ENCODE measurements at places on chromosomes 12 and 14.

DNA sequence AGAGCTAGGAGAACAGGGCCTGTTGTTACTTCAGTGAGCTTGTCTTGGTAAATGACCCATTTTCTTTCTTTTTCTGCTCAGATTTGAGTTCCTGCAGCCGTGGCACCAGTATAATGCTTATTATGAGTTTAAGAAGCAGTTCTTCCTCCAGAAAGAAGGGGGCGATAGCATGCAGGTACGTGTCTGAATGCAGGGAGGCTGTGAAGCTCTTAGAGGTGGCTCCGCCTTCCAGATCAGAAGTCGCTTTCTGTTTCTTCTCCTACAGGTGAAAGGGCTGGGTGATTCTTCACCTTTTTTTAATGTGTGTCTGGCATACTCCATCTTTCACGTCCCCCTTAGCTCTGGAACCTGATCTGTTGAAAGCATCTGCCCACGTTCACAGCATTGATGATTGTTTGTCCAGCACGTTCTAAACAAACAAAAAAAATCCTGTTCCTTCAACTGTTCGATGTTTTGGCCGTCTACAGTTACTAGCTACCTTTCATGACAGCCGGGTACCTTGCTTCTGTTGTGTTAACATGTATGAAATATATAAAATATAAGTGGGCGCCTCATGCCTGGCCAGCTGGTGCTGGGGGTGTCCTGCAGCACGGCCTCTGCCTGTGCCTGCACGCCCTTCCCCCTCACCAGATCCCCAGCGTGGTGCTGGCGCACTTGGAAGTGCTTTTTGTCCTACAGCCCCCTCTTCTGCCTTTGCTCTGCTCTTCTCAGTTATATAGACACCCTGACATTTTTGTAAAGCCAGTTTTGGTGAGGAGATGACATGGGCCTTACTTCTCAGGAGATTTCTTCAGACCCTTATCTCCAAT is 44.6 kb downstream of the SFSWAP start:
- no peak for DNase-seq

DNA sequence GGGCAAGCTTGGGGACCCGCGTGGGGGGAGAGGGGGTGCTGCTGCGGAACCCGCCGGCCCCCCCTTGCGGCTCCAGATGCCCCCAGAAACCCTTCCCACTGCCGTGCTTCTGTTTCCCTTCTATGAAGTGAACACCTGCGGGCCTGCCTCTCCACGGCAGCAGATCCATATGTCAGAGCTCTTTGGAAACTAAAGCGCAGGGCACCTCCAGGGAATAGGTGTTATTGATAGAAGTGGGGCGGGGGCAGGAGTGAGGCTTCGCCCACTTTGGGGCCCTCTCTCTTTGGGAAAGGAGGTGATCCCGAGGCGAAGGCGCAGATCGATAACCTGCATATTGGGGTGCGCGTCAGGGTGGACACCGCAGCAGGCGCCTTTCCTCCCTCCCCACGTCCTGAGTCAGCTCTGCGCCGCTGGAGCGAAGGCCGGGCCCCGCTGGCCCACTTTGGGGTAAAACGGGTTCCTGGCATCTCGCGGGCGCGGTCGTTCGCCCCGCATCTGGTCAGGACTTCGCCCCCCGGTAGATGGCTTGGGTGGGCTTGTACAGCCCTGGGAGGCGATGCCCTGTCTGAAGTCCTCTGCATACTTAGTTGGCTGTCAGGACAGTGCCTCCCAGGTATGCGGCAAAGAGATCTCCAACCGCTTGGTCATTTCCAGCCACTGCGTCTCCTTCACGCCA is 524 bp downstream of the KMT5A start:
- DNase-seq: no peak

DNA sequence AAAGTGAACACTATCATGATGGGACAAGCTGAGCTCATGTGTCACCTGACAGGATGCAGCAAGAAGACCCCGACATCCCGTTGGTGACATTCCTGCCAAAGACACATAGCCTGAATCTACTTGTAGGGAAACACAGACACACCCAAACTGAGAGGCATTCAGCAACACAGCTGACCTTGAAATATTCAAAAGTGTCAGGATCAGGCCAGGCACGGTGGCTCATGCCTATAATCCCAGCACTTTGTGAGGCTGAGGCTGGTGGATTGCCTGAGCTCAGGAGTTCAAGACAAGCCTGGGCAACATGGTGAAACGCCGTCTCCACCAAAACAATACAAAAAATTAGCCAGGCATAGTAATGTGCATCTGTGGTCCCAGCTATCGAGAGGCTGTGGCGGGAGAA is 232.0 kb upstream of the PLXNC1 start:
- DNase-seq: no peak

- no peak for DNase-seq
These were observed 57.8 kb downstream of the RIMBP2 start for GRCh38 chr12:130658145-130658911.

- DNase-seq: no peak
These were observed 104.0 kb downstream of the STAB2 start for GRCh38 chr12:103691063-103691462.

GRCh38 chr14:22428700-22429291 is 160.2 kb downstream of the DAD1 start:
- peak; percentile 11 for DNase-seq

DNA sequence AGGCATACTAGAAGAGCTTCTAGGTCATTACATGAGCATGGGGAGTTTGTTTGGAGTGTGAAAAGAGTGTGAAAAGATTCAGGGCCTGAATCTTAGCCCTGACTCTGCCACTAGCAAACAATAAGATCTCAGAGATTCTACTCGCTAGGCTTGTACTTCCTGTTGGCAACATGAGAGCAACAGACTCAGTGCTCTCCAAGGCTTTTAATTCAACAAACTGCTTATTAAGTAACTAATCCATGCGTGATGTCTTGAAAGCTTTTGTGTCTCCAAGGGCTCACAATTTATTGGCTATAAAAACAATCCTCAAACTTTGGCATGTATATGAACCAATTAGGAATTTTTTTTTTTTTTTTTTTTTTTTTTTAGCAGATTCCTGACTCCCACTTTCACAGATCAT is 105.1 kb downstream of the STXBP6 start:
- DNase-seq: peak; percentile 49

DNA sequence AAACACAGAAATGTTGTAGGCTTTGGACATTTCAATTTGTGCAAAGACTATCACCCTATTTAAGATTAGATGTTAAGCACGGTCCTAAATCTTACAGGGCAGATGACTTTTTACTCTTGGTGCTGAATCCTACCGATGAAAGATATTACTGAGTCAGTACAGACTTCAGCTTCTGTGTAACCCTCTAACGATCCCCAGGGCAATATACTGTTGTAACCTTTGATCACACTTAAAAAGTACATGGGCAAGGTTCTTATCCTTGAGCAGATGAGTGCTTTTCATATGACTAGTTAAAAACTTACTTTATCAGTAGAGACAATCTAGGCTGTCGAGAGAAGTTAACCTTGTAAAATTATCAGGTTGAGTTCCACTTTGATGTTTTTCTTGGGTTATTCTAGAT is 22.5 kb downstream of the PDE3A start:
- no peak for DNase-seq

DNA sequence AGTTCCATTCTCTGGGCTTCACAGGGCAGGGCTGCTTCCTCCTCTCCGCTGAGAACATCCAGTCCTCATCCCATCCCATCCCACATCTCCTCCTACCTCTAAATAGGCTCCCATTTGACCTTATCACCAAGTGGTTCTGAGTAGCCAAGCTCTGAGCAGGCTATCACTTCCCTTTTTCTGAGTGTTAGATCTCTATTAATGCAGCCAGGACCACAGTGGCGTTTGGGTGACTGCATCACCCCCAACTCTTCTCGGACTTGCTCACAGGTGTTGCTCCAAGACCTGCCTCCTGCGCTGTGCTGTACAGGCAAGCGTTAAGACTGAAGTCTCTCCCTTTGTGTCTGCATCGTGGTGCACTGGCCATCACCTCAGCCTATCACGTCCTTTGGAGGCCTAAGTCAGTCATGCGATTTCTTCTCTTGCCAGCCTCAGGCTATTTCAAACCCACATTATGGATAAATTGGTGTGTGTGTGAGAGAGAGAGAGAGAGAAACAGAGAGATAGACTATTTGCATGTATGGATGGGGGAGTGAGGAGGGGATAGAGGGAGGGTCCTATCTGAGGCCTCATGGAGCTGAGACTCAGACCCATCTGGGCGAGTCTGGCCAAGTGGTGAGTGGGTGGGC is 12.4 kb upstream of the HHIPL1 start:
- DNase-seq: no peak

DNA sequence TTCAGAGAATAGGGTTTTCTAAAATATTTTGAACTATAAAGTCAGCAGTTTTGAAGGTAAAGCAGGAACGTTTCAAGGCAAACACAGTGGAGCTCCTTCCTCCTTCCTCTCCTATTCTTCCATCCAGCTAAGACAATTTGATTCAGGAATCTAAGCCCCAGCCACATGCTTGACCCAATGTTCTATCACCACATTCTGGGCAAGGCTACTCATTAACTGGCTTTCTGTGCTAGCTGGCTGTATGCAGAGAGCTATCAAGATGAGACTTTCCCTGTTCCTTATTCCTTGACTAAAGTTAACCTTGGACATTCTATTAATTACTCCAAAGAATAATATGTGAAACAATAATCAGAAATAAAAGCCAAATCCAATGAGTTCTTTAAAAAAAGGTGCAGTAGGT is 266.9 kb downstream of the NOVA1 start:
- DNase-seq: no peak

GRCh38 chr12:124279315-124279714 is 15.6 kb upstream of the RFLNA start:
- no peak for DNase-seq

GRCh38 chr14:58152014-58152857 is at the start of gene ARMH4:
Gene ARMH4, minus strand, starts transcription at chr14:58152213. Its CDS starts 12,855 bp downstream, at chr14:58139358.
- DNase-seq: peak; percentile 93

DNA sequence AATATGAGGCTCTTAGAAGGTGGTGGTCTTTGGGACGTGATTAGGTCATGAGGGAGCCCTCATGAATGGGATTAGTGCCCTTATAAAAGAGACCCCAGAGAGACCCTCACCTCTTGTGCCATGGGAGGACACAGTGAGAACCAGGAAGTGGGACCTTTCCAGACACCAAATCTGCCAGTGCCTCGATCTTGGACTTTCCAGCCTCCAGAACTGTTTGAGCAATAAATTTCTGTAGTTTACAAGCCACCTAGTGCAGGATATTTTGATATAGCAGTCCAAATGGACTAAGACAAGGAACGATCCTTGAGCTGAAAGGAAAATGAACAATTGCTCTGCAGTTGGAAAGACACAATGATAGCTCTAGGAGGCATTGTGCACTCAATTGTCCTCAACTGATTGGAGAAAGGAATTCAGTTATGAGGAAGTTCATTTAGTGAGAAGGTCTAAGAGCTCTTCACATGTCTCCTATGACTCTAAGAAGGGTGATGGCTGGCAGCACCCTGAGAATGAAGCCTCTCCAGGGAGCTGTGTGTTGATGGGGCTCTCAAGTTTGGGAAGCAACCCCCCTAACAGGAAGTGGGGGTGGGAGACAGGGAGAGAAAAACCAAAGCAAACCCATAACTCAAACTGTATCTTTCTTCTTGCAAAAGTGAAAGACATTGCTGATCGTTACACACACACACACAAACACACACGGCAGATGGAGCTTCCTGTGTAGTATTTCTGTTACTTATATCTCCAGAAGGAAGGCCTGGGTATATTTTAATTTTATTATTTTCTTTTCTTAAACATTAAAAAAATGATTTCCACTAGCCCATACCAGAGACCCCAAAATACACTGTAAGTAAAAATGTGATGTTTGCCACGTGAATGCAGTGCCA is 21.0 kb downstream of the CHST11 start:
- DNase-seq: no peak

GRCh38 chr12:127448906-127449305 is 818.1 kb upstream of the TMEM132C start:
- no peak for DNase-seq

GRCh38 chr14:67765192-67765834 is 51.1 kb downstream of the ZFYVE26 start:
- no peak for DNase-seq

GRCh38 chr12:5022465-5023061 is 21.1 kb upstream of the KCNA5 start:
- peak; percentile 76 for DNase-seq

DNA sequence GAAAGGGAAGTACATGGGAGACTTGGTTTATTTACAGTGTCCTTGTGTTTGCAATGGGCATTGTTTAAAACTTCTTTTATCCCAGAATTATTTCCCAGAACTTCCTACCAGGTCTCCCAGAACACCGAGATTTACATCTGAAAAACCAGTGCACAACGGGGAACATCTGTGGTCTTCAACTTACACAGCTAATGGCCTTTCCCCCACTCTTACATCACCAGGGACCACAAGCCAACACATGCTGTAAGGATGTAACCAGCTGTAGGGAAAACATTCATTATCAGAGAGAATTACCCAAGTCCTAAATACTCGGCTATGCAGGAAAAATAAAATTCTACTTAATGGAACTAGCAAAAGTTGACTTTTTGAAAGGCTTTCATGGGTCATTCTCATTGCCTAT is 267.6 kb downstream of the DUSP6 start:
- DNase-seq: no peak

DNA sequence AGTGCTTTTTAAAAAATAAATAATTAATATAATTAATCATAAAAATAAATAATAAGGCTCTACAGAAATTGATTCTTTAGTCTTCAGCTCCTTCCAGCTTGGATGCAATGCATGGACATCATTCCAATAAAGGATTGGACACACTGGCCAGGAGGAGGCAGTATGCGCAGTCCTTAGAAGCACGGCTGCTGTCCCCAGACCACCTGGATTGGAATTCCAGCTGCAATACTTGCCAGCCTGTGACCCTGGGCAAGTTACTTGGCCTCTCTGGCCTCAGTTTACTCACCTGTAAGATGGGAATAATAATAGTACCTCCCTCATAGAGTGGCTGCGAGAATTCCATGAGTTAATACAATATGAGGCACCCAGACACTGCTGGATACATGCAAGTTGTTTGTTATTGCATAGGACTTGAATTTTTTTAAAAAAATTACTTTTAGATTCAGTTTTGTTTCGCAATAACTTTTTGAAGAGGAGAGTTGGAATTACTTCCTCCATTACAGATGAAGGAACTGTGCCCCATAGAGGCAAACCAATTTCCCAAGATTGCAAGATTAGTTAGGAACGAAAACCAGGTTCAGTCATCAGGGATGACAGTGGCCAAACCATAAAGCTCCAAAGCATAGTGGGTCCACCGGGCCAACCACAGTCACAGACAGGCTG is 12.2 kb downstream of the RPH3A start:
- no peak for DNase-seq

- peak; percentile 88 for DNase-seq
These were observed 47.2 kb upstream of the CTDSP2 start for GRCh38 chr12:57893431-57894353.

GRCh38 chr14:34013721-34014060 is 62.8 kb upstream of the EGLN3 start:
- DNase-seq: no peak

- peak; percentile 43 for DNase-seq
These were observed 25.7 kb downstream of the METTL25 start for GRCh38 chr12:82383930-82384552.

DNA sequence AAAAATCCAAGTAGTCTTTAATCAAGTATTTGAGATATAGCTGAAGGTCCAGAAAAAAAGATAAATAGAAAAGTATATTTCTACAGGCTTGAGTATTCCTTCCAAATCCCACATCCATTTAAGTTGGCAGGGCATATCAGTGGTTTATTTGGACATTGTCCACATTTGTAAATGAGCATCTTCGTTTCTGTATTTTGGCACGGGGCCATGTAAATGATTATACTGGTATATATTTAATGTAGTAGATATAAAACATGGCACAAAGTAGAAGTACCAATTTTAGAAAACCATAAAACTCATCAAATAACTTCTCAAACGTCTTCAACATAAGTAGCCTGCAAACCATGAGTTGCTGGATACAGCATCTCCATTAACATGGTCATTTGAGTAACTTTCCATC is 437.4 kb upstream of the SOX5 start:
- DNase-seq: no peak
